Activated CD8-positive, alpha-beta T cell treated with anti-CD3 and anti-CD28 coated beads, Interleukin-2, amount 10 ng/mL, durations not matched to agents 7 days and 5 days (primary cell): ENCODE measurements at places on chromosomes 5 and 9. TPM values are rescaled to one million over a fixed set of nuclear protein-coding genes. Genes with fewer than 3 reads are reported as not detected.

PIP5K1B gene
- 0.16 TPM for total RNA-seq

TMEM171 gene
- not detected for total RNA-seq

- no peak for DNase-seq
Observed at GRCh38 chr9:13804532-13804931, 509.4 kb downstream of the NFIB start.

GRCh38 chr9:134698111-134698510 lies 56.5 kb downstream of the COL5A1 start:
- DNase-seq: no peak

DNA sequence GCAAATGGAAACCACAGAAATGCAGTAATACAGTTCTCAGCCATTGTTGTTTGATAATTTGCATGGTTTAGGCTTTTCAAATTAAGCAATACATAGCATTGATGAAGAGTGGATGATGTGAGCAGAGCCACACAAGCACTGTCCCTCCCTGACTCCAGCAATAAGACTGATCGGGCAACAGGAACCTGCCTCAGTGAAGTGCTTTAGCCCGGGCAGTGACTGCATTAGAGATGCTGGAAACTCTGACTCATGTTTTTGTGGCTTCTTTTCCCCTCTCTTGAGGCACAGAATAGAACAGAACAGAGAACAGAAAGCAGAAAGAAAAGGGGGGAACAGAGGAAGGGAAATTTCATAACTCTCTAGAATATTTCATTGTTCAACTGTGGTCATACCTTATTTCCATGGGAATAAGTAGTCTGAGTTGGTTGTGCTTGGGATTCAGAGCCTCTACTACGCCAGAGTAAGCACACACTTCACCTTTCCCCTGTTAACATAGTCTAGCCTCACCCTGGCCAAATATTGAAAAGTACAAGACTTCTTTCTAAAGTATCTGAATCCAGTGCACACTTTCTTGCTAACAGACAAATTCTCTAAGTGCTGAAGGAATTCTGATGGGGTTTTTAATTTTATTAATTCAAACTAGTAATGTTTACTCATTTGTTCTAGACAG lies 164.8 kb upstream of the VCAN start:
- DNase-seq: peak; percentile 34

DNA sequence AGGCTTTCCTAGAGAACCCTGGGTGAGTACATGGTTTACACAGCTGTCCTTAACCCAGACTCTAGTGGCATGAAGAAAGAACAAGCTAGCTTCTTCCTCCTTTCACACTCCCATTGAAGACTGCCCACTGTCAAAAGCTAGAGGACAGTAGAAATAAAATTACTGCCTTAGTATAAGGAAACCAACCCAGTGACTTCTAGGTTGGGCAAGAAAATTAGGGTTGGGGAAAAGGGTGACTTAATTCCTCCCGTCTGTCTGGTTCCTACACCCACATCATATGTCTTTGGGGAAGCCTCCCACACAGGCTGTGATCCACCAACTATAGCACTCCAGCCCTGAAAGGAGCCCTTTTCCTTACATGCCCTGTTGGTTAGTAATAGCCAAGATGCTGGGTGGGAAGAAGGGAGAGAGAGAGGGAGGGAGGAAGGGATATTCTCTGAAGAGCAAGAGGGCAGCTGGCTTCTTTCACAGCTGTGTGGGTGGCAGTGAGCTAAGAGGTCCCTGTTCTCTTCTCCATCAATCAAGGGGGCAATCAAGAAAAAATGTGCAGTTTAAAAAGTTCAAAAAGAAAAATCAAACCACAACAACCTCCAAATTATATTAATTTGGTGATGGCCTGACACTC lies 21.7 kb downstream of the HBEGF start:
- no peak for DNase-seq

GRCh38 chr5:138139781-138140090 lies 508 bp upstream of the NME5 start:
- no peak for DNase-seq

DNA sequence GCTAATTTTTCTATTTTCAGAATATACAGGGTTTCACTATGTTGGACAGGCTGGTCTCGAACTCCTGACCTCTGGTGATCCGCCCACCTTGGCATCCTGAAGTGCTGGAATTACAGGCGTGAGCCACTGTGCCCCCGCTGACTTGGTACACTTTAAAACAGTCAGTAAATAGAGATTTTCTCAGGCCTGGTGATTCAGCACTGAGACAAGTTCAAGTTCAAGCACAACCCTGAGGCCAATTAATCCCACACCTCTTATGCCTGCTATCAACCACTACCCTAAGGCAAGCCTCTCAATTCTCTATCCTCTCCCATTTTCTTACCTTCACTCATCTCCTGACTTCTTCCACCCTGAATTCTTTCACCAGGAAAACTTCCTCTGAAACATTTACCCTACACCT lies 18.9 kb downstream of the MUSK start:
- DNase-seq: no peak

GRCh38 chr5:150129813-150130492 lies 25.7 kb downstream of the PDGFRB start:
- DNase-seq: peak; percentile 72
